Body of pancreas (tissue), 4 donors: ENCODE measurements at places on chromosomes 3 and 15.

DNA sequence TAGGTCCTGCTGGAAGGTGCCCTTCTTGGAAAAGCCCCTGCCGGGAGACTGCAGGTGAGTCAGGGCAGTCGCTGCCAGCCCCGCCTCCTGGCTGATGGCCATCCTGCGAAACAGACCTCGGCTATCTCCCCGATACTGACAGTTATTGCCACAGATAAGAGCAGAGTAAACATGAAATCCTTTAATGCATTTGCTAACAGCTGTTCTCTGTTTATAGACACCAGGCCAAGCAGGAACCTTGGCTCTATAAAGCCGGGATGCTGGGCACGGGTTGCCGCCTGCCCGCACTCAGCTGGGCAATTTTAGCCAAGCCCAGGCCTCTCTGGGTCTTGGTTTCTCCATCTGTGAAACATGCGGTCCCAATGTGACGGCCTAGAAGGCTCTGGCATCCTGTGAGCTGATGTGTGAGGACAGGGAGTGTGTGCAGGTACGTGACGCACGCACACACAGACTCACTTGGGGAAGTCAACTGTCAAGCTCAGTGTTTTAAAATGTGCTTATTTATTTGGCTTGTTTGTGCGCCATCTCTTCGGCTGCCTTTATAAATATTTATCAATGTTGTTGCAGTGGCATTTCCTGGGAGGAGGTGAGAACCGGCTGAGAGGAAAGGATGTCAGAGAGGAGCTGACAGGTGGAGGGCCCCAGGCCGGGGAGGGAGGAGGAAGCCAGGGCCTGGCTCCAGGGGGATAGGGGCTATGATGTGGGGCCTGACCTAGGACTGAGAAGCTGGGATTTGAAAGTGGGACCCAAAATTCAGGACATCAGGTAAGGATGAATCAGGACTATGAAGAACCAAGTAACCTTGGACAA is 50.8 kb upstream of the PRR23E start:
- peak; percentile 93 for DNase-seq

GRCh38 chr15:80997692-80998091 is 3.0 kb upstream of the TLNRD1 start:
- no peak for DNase-seq

DNA sequence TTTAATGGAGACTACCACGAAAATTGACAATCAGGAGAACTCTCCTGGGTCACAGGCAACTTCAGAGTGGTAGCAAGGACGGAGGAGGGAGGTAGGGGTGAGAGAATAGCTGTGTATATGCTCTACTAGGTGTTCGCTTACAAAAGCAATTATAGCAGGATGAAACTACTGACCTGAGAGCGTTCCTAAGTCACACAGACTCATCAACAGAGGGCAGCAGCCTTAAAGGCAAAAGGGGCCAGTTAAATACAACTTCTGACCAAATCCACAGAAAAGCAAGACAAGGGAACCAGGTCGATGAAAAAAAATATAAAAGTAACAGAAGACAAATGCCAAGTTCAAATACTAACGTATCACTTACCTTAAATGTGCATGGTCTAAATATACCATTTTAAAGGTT is 894.6 kb downstream of the PLOD2 start:
- no peak for DNase-seq

DNA sequence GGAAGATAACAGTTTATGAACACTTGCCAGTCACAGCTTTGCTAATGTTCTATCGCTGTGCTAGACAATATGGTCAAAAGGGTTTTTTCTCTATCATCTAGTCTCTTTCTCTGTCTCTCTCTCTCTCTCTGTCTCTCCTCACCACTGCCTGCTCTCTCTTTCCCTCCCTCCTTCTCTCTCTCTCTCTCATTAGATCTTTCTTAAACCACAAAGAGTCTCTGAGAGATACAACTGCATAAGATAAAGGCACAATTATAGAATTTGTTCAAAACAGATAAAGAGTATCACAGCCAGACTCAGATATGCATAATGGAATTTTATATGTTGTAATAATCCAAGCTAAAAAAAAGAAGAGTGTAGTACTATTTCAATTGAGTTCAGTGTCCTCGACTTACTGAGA is 258.4 kb downstream of the MECOM start:
- no peak for DNase-seq

GRCh38 chr15:63221346-63221745 is 31.9 kb downstream of the RAB8B start:
- DNase-seq = no peak

- DNase-seq = no peak
These were observed 12.3 kb upstream of the P2RY14 start for GRCh38 chr3:151290673-151291072.

DNA sequence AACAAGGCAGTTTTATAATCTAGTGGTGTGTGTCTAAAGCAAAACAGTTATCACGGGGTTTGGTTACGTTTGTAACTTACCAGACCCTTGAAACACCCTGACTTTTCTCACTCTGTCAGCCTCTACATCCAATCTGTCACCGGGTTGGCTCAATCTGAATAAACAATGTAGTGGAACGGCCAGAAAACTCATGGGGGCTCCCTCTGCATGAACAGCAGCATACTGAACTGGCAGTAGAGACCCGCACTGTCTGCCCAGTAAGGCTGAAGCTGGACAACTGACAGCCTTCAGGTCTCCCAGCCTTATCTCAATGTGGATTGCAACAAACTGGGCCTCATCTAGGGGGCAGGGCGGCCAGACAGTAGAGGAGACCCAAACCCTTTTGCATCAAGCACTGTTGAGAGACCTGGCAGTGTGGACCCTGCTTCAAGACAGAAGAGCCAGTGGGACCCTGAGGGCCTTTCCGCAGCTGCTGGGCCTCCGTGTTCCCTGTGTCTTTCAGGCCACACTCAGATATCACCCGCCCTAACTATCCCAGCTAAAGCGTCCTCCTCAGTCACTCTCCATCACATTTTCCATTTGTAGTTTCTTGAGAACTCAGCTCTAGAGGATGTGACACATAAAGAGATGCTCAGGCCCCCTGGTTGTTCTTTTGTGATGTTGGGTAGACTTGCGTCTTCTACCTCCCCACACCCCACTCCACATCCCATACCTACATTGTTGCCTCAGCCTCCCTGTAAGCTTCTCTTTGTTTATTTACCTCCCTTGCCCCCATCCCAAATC is 181.2 kb upstream of the NR2E3 start:
- DNase-seq = no peak

DNA sequence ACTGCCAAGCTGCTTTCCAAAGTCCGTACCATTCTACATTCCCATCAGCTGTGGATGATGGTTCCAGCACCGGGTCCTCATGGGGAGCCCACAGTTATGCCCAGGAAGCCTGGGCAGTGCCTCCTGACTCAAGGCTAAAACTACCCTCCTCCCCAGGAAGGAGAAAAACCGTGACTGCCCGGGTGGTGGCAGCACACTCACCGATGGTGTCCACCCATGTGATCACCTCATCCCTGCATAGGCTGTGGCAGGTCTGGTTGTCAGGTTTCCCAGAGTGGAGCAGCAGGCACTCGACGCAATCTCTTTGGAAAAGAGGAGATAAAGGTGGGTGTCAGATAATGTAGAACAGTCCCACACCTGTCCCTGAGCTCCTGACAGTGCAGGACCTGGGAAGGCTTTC is 38.6 kb downstream of the UMPS start:
- peak; percentile 52 for DNase-seq

- DNase-seq = no peak
These were observed 1159.6 kb upstream of the EPHA6 start for GRCh38 chr3:95654570-95655362.

DNA sequence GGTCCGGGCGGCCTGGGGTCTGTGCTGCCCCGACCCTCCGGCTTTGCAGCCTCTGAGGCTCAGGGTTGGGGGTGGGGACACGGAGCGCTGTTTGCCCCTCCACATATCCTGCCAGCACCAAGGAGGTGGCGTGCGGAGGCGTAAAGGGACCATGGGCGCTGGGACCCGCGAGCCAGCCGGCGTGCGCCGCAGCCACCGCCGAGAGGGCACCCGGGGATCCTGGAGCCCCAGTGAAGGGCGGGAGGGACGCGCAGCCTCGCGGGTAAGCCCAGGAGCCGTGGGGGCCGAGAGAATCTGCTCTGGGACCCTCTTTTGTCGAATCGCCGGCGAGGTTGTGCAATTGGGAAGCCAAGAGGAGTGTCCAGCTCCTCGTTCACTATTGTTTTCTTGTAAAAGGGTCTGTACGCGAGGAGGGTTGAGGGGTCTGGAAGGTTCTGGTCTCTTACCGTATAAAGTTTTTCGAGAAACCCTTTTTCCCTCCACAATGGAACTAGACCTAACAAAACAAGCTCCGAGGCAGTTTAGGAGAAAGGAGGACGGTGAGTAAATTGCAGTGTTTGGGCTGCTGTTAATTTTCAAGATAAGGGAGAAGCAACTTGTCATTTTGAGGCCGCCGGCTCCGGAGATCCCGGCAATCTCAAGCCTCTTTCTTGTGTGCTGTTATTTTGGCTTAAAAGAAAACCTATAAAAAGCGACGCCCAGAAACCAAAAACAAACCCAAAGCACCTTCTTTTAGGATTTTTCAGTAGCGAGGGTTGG is 29.9 kb upstream of the ST3GAL6 start:
- DNase-seq = peak; percentile 16

DNA sequence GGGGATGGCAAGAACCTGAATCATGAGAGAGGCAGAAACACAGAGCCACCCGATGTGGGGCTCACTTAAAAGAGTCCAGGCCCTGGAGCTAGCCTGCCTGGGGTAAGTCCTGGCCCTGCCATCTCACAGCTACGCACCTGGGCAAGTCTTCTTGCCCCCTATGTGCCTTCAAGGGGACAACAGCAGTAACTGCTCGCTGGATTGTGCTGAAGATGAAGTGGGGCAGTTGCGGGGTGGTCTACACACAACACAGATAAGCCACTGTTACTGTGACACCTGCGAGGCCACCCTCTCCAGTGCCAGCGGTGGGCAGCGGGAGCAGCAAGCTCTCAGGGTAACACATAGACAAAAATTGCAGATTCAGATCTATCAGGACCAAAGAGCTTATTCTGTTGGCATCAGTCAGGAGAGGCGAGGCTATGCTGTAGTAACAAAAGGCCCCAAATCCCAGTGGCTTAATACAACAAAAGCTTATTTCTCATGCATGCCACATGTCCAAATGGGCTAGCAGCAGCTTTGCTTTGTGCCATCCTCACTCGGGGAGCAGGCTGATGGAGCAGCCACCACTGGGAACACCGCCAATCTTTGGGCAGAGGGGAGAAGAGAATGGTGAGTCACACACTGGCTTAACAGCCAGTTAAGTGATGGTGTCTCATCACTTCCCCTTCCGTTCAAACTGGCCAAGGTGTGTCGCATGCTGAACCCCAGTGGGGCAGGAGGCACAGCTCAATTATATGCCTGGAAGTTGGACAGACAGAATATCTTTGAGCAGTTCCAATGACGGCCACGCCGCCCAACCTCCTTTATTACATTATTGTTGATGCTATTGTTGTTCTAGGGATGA is 78.3 kb downstream of the WNT7A start:
- no peak for DNase-seq

DNA sequence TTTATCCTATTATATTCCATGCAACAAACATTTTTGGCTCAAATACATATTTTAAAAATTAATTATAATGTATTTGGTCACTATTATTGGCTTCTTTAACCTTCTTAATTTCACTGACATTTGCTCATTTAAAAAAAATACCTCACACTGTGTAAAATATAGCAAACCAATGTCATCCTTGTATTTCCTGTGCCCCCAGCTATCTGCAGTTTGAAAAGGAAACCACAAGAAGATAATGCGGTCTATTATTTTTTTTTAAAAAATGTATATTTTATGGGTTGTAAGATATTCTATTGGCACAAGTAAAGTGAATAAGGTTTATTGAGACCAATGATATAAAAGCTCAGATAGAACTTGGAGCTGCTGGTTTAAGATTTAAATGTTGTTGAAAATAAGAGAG is 904.2 kb downstream of the SI start:
- no peak for DNase-seq

DNA sequence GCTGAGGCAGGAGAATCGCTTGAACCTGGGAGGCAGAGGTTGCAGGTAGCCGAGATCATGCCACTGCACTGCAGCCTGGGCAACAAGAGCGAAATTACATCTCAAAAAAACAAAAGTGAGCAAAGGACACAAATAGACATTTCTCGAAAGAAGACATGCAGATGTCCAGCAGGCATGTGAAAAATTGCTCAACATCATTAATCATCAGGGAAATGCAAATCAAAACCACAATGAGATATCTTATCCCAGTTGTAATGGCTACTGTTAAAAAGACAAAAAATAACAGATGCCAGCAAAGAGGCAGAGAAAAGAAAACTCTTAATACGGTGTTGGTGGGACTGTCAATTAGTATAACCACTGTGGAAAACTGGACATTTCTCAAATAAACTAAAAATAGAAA is 20.9 kb downstream of the ASB7 start:
- DNase-seq = no peak

DNA sequence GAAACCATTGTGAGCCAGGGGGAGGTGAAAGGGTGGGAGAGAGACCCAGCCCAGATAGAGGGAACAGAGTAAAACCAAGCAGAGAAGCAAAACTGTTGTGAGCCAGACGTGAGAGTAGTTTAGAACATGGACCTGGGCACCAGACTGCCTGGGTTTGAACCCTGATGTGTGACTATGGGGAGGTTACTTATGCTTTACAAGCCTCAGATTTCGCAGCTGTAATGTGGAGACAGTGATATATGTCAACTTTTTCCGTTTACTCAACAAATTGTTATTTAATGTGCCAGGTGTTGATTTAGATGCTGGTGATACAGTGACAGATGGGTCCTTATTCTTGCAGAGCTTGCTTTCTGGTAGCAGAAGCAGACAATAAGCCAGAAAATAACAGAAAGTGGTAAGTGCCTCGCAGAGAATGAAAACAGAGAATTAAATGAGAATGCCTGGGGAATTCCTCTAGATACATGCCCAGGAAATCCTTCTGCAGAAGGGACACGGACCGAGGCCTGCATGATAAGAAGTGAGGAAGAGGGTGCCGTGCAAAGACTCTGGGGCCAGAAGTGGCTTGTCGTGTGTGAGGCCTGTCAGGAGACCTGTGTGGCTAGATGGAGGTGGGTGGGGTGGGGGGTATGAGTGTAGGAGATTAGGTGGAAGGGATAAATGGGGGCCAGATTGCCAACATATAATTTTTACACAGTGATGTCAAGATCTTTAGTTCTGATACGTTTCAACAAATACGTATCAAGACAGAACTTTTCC is 15.0 kb downstream of the KAT2B start:
- DNase-seq = no peak

DNA sequence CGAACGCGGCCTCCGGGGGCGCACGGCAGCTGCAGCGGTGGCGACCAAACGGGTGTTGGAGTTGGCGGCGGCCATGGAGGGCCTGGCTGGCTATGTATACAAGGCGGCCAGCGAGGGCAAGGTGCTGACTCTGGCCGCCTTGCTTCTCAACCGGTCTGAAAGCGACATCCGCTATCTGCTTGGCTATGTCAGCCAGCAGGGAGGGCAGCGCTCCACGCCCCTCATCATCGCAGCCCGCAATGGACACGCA is 725 bp downstream of the FEM1B start:
- DNase-seq = peak; percentile 74

- no peak for DNase-seq
These were observed 42.8 kb upstream of the PLOD2 start for GRCh38 chr3:146203776-146204175.

DNA sequence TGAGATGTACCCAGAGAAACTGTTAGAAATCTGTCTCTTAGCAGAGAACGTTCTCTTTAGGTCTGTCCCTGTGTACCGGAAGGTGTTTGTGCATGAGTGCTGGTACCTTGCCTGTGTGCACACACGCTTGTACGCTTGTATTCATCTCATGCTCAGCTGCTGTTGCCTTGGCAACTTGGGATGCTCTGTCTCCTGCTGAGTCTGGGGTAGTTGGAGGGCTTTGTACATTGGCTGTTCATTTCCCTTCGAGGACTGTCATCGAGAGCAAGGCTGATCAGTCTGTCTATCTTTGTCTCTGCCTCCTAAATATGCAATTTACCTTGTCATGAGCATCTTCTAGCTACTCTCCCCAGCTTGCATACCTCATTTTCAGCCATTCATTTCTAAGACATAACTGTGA is 147.2 kb downstream of the SLCO3A1 start:
- no peak for DNase-seq
